ENCODE measurements at places on chromosomes 3 and 15. TPM values are rescaled to one million over a fixed set of nuclear protein-coding genes. Genes with fewer than 3 reads are reported as not detected.
A peak's percentile ranks its signal among the peaks of the same experiment; 100 is the strongest.

DNA sequence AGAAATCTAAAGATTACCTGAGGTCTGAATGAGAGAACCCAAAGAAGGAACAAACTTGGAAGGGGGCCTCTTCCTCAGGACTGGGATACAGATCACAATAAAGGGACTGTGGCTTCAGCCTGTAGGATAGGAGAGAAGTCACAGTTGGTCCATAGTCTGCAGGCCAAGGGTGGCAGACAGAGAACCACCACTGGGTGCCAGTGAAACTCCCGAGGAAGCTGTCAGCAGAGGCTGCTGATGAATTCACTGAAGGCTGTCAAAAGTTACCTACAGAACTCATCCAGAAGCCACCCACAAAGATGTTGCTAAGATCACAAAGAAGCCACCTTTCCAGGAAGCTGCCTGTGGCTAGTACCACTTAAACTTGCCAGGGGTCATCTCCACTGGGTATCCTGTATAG, 78.5 kb downstream of the TMCO5A start:
- DNase-seq, result no peak

DNA sequence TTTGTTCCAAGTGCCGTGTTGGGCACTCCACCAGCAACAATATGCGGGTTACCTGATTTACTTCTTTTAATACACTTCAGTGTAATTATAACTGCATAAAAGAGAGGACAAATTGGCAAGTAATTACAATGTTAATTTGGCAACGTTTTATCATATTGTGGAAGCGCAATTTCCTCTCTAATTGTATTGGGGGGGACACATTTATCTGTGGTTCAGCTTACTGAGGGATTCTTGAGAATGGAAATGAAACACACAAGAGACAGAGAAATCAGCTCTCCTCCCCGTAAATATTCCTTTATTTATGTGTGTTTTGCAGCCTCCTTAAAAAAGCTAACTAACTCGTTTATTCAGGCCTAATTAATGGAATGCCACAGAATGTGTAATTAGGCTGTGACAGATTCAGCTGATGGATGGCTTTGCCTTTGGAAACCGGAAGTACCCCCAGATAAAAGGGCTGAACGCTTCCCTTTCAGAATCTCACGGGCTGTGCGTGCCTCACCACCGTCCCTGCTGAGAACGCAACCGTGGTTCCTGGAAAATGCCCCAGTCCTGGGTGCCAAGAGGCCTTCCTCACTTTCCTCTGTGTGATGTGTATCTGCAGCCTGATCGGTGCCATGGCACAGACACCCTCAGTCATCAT, 247.1 kb upstream of the ST8SIA2 start:
- DNase-seq, result no peak

DNA sequence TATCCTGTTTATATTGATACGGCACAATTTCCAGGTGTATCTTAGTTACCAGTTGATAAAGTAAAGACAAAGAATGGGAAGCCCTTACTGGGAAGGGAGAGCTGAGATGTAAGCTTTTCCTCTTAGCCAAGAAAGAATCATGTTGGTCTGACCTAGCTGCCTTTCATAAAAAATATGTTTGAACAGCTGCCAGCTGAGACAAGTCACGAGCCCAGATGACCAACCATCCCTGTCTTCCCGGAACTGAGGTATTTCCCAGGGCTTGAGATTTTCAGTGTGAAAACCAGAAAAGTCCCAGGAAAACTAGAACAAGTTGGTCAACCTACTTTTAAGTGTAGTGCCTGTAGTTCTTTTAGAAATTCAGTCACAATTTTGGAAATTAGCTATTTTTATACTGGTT, 3.6 kb upstream of the MYH15 start:
- DNase-seq, result no peak

- DNase-seq, result no peak
Measured at GRCh38 chr3:123920383-123920782, 36.3 kb upstream of the MYLK start.

Gene SENP5
- total RNA-seq, result 24.9 TPM

GRCh38 chr3:159964166-159964973, 24.3 kb upstream of the IL12A start:
- DNase-seq, result no peak

GRCh38 chr3:161851941-161852566, 355.4 kb downstream of the OTOL1 start:
- DNase-seq, result peak; percentile 24

Gene TM4SF18
- total RNA-seq, result 10.3 TPM

GRCh38 chr3:163707659-163708058, 1370.6 kb downstream of the SI start:
- DNase-seq, result no peak

Gene PCOLCE2
- total RNA-seq, result 82.5 TPM

- DNase-seq, result no peak
Measured at GRCh38 chr3:157063926-157064325, 96.0 kb downstream of the CCNL1 start.

Gene HSPBAP1
- total RNA-seq, result 4.3 TPM

- DNase-seq, result no peak
Measured at GRCh38 chr3:171168086-171168485, 141.6 kb upstream of the SLC2A2 start.

Measured in heart right ventricle (tissue), 16 donors.